ENCODE measurements at places on chromosomes 7 and 10.

GRCh38 chr7:2666155-2666554 lies 21.8 kb upstream of the AMZ1 start:
- no peak overlapping the region for H3K4me3 ChIP-seq
- DNase-seq = no peak
- H3K4me1 ChIP-seq = peaks cover 24% of the 10 kb centered on the region
- no peaks in the 10 kb centered on the region for H3K36me3 ChIP-seq

GRCh38 chr7:100556541-100556940 lies 17.2 kb downstream of the SAP25 start:
- no peaks in the 10 kb centered on the region for H3K36me3 ChIP-seq
- no peak for DNase-seq
- no peak overlapping the region for H3K4me3 ChIP-seq
- H3K27ac ChIP-seq = no peak overlapping the region
- no peaks in the 10 kb centered on the region for H3K4me1 ChIP-seq
- H3K27me3 ChIP-seq = no peaks in the 10 kb centered on the region

DNA sequence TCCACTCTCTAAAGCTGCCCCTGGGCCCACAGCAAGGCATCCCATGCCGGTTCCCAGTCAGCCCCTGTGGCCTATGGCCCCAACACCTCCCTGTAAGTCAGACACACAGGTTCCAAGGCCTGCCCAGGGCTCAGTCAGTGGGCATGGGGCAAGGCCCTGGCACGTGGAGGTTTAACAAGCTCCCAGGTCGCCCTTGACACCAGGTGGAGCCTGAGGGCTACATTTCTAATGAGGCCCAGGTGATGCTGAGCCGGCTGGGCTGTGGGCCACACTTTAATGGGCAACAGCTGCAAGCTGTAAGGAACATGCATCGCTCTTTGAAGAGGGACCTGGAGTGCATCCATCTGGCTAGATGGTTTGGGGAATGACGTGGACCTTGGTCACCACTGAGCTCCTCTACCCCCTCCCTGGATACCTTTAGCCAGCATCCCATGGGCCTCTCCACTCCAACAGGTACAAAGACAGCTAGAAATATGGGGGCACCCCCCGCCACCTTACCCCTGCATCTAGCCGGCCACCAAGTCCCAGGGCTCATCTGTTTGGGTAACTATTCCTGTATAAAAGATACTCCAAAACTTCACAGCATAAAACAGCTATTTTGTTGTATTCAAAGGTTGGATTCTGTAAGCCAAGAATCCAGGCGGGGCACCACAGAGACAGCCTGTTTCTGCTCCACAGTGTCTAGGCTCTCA lies 122.5 kb downstream of the OAT start:
- no peak overlapping the region for H3K4me3 ChIP-seq
- DNase-seq = no peak
- peaks cover 3% of the 10 kb centered on the region for H3K4me1 ChIP-seq
- no peaks in the 10 kb centered on the region for H3K36me3 ChIP-seq
- H3K27ac ChIP-seq = no peak overlapping the region
- no peaks in the 10 kb centered on the region for H3K27me3 ChIP-seq

DNA sequence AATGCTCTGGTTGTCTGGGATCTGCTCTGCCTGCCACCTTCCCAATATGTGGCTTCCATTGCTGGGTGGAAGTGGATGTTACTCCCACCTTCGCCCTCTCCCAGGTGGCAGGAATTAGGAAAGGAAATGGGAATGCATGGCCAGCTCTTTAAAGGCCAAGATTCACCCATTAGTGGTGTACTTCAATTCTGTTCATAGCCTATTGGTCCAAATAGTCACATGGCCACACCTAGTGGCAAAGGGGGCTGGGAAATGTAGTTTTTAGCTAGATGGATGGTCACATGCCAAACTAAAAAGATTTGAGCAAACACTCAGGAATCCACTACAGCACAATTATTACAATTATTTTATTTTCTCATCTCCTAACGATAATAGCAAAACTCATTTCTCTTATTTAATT lies 135.1 kb downstream of the NPY start:
- H3K4me3 ChIP-seq = no peak overlapping the region
- H3K4me1 ChIP-seq = no peaks in the 10 kb centered on the region
- H3K27me3 ChIP-seq = no peaks in the 10 kb centered on the region
- DNase-seq = no peak

- no peak for DNase-seq
- no peak overlapping the region for H3K27ac ChIP-seq
- no peak overlapping the region for H3K4me3 ChIP-seq
- H3K27me3 ChIP-seq = no peaks in the 10 kb centered on the region
- no peaks in the 10 kb centered on the region for H3K4me1 ChIP-seq
Measured at GRCh38 chr10:47335906-47336305, 12.3 kb upstream of the RBP3 start.

- no peaks in the 10 kb centered on the region for H3K4me1 ChIP-seq
- DNase-seq = no peak
- no peak overlapping the region for H3K27ac ChIP-seq
- no peak overlapping the region for H3K4me3 ChIP-seq
Measured at GRCh38 chr7:117619681-117620080, 139.9 kb downstream of the CFTR start.

DNA sequence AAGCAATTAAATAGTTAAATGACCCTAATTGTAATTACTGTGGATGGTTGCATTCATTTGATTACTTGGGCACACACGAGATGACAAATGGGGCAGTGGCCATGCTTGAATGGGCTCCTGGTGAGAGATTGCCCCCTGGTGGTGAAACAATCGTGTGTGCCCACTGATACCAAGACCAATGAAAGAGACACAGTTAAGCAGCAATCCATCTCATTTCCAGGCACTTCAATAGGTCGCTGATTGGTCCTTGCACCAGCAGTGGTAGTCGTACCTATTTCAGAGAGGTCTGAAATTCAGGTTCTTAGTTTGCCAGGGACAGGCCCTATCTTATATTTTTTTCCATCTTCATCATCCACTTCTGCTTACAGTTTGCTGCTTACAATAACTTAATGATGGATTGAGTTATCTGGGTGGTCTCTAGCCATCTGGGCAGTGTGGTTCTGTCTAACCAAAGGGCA lies 8.3 kb downstream of the PCBD1 start:
- H3K27me3 ChIP-seq = no peaks in the 10 kb centered on the region
- no peaks in the 10 kb centered on the region for H3K4me1 ChIP-seq
- H3K27ac ChIP-seq = no peak overlapping the region

GRCh38 chr10:74049955-74050354 lies 52.0 kb downstream of the VCL start:
- peaks cover 90% of the 10 kb centered on the region for H3K4me1 ChIP-seq
- no peak overlapping the region for H3K4me3 ChIP-seq
- peak overlapping the region; percentile 96 for H3K27ac ChIP-seq

DNA sequence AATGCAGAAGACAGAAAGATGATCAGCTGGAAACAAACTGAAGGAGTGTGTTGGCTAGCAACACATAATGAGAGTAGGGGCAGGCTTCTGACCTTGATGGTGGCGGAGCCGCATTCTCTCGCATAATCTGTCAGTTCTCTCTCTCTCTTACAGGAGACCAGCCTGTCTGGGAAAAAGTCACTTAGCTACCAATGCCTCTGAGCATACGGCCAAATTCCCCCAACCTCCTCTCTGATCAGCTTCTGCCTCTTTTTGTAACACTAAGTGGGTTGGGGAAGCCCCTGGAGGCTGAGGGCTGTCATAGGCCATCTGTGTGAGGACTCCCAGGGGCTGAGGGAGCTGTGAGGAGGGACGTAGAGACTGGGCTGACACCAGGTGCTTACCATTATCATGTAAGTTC lies 104.6 kb downstream of the HIPK2 start:
- no peaks in the 10 kb centered on the region for H3K27me3 ChIP-seq
- no peak overlapping the region for H3K27ac ChIP-seq
- no peak overlapping the region for H3K4me3 ChIP-seq
- no peaks in the 10 kb centered on the region for H3K36me3 ChIP-seq
- H3K4me1 ChIP-seq = peaks cover 8% of the 10 kb centered on the region

DNA sequence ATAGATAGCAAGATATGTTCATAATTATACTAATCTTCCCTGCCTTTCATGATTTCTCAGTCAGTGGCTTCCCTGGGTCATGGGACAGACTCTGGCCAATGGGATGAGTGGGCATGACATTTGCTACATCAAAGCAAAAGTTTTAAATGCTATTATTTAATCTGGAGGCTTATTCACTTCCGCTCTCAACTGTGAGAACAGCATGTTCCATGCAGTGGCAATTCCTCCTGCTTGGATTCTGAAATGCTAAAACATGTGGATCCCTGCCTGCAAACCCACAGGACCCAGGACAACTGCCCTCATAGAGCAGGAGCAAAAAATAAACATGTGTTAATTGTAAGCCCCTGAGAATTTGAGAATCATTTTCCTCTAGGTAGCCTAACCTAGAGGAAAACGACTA lies 1412.4 kb upstream of the CELF2 start:
- H3K27ac ChIP-seq = no peak overlapping the region
- DNase-seq = no peak
- no peaks in the 10 kb centered on the region for H3K4me1 ChIP-seq

GRCh38 chr10:118259288-118259906 lies 82.7 kb downstream of the FAM204A start:
- no peaks in the 10 kb centered on the region for H3K36me3 ChIP-seq
- no peak for DNase-seq
- no peak overlapping the region for H3K27ac ChIP-seq
- no peaks in the 10 kb centered on the region for H3K4me1 ChIP-seq

- H3K36me3 ChIP-seq = no peaks in the 10 kb centered on the region
- H3K4me1 ChIP-seq = no peaks in the 10 kb centered on the region
- no peak overlapping the region for H3K27ac ChIP-seq
- H3K27me3 ChIP-seq = no peaks in the 10 kb centered on the region
- no peak for DNase-seq
Measured at GRCh38 chr10:28644647-28645046, 32.7 kb upstream of the BAMBI start.

DNA sequence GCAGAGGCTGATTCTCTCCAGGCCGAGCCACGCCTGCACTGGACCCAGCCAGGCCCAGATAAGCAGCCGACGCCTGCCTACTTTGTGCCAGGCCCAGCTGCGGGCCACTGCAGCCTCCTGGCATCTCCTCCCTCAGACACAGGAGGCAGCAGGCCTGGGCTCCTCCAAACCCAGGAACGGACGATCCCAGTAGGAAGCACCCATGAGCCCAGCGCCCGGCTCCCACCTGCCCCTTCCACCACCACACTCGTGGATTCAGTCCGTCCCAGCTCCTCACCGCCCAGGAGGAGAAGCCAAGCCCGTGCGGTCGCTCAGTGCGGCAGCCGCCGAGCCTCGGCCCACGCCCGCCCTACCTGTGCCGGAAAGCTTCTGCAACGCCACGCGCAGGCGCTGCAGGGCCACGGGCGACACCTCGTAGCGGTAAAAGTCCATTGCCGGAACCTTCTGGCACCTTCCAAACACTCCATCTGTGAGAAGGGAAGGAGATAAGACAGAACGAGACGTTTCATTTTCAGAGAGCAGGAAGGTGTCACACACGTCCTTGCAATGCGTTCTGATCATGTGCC lies 271.1 kb downstream of the PTPRN2 start:
- H3K4me3 ChIP-seq = no peak overlapping the region
- H3K4me1 ChIP-seq = no peaks in the 10 kb centered on the region
- H3K27ac ChIP-seq = no peak overlapping the region
- no peaks in the 10 kb centered on the region for H3K36me3 ChIP-seq

- no peaks in the 10 kb centered on the region for H3K4me1 ChIP-seq
- H3K36me3 ChIP-seq = no peaks in the 10 kb centered on the region
- no peak overlapping the region for H3K4me3 ChIP-seq
- DNase-seq = no peak
Measured at GRCh38 chr7:1942941-1943289, 272.8 kb downstream of the ELFN1 start.

DNA sequence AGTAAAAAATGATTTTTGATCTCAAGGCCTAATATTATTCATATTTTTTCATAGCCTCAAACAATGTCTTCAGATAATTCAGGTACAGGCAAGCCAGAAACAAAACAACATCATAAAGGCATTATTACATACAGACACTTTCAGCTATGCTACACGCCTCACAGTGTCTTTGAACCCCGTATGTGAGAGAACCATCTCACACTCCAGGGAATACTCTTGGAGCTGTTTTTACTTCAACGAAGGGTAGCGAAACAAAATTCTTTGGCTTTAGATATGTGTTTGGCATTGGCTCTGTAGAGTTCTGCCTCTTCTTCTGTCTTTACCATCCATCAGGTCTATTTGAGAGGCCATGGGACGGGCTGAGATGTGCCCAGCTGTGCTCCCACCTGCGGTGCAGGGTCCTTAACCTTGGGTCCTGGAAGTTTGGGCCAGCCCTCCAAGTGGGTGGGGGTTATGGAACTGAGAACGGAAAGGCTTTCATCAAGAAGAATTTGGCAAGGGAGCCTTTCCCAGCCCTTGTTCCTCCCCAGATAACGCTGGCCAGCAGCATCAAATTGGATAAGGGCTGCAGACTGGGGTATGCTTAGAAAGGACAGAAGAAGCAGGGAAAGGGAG lies 276.9 kb downstream of the TCF7L2 start:
- no peaks in the 10 kb centered on the region for H3K36me3 ChIP-seq
- no peak for DNase-seq
- no peak overlapping the region for H3K4me3 ChIP-seq
- no peaks in the 10 kb centered on the region for H3K4me1 ChIP-seq
- peaks cover 5% of the 10 kb centered on the region for H3K27me3 ChIP-seq

DNA sequence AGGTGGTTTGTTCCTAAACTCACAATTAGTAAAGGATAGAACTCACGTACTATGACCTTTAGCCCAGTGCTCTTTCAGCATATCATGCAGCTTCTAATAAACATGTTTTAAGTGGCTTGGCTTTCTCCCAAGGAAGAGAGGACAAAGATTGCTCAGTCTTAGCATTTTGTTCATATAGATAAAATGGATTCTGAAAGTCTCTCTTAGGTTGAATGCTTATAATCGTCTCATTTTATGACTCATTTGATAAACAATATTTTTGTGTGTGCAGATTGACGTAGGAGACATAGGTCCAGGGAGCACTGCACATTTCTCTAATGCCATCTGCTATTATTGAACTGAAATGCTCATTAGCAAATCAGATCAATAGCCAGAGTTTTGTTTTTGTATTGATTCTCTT lies 44.8 kb downstream of the GNAT3 start:
- H3K4me1 ChIP-seq = peaks cover 15% of the 10 kb centered on the region
- H3K36me3 ChIP-seq = no peaks in the 10 kb centered on the region
- no peak overlapping the region for H3K4me3 ChIP-seq
- DNase-seq = no peak
- H3K27ac ChIP-seq = no peak overlapping the region

- no peak overlapping the region for H3K27ac ChIP-seq
- no peak for DNase-seq
- H3K36me3 ChIP-seq = no peaks in the 10 kb centered on the region
Measured at GRCh38 chr7:78792006-78792405, 661.5 kb downstream of the MAGI2 start.

DNA sequence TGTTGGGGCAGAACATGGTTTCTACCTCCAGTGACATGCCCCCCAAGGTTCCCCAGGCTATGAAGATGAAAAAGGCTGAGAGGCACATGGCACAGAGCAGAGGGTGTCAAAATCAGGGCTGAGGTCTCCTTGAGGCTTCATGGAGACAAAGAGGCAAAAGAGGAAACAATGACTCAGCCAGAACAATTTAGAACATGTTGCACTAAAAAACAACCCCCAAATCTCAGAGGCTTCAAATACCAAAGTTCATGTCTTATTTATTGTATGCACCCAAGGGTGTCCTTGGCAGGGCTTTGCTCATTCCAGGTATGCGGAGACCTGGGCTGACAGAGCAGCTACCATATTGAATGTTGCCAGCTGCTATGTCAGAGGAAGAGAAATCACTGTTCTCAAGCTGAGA lies 964.1 kb downstream of the GRID1 start:
- H3K27ac ChIP-seq = no peak overlapping the region
- H3K4me3 ChIP-seq = no peak overlapping the region
- no peaks in the 10 kb centered on the region for H3K36me3 ChIP-seq
- H3K27me3 ChIP-seq = no peaks in the 10 kb centered on the region
- no peaks in the 10 kb centered on the region for H3K4me1 ChIP-seq
- DNase-seq = no peak

Data from gastrocnemius medialis (tissue), 4 donors.